ENCODE measurements at places on chromosomes 4 and X.

DNA sequence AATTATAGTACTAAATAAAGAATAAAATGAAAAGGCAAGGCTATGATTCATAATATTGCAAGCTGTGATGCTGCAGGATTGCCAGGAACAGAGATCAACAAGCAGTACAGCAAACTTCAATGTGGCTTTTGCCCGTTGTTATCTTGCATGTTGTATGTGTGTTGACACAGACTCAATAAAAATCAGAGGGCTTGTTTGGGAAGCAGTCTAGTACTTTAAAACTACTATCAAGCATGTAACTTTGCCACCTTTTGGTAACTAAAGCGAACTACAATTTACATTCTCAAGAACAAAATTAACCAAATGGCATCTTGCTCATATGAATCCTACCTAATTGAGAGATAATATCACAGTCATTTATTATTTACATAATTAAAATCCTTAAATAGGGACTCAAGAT lies 79.8 kb upstream of the GPM6A start:
- DNase-seq = no peak

- no peak for DNase-seq
These were observed 72.0 kb downstream of the FAT1 start for GRCh38 chr4:186651624-186652023.

- no peak for DNase-seq
These were observed 101.0 kb downstream of the ADGRA3 start for GRCh38 chr4:22414833-22415232.

DNA sequence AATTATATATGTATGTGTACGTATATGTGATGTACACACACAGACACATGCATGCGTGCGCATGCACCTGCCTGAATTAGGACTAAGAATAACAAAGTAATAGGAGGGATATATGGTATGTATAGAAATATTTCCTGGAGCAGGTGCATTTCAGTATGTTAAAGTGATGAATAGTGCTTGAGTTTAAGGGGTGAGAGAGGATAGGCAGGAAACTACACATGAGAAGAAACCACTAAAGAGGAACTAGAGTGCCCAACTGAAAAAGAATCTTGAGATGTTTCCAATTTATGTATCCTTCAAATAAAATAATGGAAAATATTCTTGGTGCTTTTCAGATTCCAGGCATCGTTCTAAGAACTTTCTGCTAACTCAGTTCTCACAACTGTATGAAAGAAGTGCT lies 52.6 kb upstream of the UNC5C start:
- no peak for DNase-seq

- no peak for DNase-seq
These were observed 591.5 kb upstream of the PITX2 start for GRCh38 chr4:111214371-111214770.

DNA sequence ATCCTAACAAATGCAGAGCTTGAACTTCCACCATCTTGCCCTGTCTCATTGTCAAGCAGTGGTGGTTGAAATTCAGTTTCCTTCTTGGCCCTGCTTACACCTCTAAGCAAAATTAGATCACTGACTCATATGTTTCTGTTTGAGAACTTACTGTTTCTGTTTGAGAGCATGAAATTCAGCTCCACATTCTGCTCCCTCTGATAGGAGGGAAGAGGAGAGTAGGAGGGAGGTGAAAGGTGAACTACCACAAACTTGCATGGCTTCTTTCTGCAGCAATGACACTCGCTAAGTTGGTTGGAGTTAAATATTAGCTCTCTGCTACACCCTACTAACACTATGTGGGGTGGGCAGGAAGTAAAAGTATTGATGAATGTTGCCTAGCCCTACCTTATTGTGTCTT lies 117.8 kb upstream of the EDA2R start:
- DNase-seq = no peak

GRCh38 chrX:40304115-40304514 lies 206.4 kb upstream of the BCOR start:
- DNase-seq = no peak

DNA sequence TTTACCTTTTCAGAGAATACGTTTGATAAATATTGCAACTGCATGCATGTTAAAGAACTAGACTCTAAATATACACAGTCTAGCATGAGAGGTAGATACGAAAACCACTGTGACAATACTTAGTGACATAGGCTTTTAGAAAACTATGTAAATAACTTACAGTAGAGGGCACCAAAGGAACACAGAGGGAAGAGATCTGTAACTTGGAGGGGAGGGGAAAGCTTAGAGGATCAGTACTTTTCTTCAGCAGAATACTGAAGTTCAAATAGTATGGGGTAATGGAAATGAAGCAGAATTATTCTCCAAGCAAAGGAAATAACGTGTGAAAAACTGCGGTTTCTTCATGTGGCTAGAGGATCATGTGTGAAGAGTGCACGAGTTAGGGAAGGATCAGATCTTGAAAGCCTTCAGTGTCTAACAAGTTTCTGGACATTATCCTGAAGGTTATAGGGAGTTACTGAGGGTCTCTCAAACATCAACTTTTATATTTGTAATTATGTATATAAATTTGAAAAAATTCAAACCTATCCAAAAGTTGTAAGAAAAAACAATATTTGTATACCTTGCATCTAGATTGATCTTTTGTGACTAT lies 264.3 kb downstream of the NPFFR2 start:
- DNase-seq = no peak

DNA sequence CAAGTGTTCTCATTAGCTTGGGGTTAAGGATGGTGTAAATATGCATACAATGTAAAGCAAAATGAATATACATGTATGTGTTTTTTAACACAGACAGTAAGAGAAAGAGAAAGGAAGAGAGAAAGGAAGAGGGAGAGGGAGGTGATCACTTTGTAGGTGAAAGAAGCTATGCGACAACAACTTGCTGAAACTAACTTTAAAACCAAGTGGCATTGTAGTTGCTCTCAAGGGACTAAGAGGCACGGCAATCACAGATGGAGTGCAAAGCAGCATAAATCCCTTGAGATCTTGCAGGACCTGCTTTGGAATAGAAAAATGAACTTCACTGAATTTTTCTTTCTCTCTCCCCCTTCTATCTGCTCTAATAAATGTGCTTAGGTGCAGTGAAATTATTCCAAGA lies 1665.0 kb upstream of the TENM3 start:
- no peak for DNase-seq

GRCh38 chr4:4720646-4721045 lies 138.8 kb upstream of the MSX1 start:
- DNase-seq = no peak

GRCh38 chr4:168264903-168265302 lies 53.6 kb downstream of the DDX60 start:
- no peak for DNase-seq

DNA sequence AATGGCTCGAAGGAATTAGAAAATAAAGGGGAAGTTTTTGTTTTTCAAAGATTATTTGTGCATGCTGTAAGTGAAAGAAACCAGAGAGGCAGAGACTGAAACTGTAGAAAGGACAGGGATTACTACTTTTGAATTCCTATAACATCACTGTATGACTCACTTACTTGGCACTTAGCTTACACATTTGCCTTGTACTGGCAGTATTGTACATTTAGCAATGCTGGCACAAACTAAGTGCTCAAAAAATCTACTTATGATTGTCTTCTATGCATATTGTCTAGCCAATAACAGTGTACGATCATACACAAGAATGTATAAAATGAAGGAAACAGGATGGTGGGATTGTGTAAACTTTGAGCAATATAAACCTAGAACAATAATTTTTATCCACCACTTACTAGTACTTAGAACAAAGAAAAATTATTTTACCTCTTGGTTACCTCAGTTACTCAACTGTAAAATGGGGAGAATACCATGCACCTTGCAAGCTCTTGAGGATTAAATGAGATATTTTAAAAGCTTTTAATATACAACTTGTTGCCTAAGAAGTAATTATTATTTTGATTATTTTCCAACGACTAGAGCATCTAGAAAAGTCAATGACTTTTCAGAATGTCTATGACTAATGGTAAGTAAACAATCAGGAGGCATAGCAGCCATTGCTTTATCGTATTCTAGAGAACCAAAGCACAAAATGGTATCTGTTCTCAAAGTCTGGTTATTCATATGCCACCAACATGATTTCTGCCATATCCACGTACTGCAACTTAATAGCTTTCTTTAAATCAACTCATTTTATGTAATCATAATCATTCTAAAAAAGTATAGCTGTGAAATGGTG lies 4.7 kb downstream of the FAM120C start:
- no peak for DNase-seq

GRCh38 chr4:17194586-17194985 lies 296.1 kb upstream of the LDB2 start:
- no peak for DNase-seq

GRCh38 chr4:65344278-65344825 lies 325.9 kb downstream of the EPHA5 start:
- no peak for DNase-seq

DNA sequence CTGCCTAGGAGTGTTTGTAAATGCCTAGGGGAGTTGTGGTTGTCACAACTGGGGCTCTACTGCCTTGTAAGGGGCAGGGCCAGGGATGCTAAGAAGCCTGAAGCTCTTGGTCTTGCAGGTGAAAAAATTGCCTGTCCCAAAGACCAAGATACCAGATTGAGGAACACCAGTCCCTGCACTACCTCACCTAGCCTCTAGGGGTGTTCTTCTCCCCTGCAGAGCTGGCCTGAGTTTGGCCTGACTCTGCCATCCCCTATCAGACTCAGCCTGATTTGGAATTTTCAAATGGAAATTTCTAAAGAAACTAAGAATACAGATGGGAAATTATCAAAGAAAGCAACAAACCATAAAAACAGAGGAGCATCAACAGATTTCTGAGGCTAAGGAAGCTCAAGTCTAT lies 90.4 kb downstream of the ZC4H2 start:
- DNase-seq = no peak

- no peak for DNase-seq
These were observed 114.0 kb downstream of the RBM47 start for GRCh38 chr4:40515398-40516293.

DNA sequence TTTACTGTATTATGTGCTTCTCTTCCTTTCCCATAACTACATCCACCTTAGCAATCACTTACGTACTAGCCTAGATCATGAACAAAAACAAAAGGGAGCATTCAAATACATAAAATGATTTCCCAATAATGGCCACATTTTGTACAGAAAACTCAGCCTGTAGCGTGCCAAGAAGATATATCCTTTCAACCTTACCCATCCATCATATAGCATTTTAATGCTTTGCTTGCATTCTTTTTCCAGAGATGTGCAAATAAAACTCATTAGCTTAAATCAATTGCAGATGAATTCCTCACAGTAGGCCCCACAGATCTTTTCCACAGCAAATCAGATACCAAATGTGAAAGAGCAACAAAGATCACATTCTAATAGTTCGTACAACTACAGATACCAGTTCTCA lies 20.8 kb downstream of the GRSF1 start:
- DNase-seq = no peak

DNA sequence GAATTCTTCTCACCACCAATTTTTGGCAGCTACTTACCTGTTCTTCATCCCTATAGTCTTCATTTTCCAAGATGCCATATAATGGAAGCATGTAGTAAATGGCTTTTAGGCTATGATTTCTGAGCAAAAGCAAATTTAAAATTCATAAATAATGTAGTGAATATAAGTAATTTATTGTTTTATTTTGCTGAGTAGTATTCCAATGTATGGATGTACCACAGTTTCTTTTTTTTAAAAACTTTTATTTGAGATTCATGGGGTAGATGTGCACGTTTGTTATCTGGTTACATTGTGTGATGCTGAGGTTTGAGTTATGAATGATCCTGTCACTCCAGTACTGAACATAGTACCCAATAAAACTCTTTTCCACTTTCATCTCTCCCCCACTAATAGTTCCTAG lies 369.1 kb downstream of the IL15 start:
- no peak for DNase-seq

DNA sequence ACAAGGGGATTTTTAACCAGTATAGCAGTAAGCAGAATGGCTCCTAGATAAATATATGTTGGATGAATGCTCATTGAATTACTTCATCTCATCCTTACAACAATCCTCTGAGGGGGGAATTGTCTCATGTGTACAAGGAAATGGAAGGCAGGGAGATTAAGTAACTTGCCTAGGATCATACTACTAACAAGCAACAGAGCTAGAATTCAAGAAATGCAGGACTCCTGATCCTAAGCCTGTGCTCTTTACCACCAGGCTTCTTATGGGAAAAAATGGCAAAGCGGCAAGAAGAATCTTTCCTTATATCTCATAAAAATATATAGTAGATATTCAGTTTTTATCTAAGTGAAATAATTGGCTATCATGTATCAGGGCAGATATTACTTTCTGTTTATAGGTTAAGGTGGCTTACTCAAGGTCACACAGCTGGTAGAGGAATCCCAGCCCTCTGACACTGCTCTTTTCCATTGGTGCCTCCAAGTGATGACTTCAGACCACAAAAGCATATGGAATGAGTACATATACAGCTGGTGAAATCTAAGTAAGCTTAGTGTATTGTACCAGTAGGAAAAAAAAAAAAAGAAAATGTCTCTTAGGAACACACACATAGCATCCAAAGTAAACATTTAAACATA lies 2.1 kb downstream of the ABHD18 start:
- DNase-seq = no peak

- no peak for DNase-seq
These were observed 3.1 kb upstream of the TSPAN5 start for GRCh38 chr4:98661371-98662054.

- DNase-seq = no peak
These were observed 144.6 kb upstream of the KIT start for GRCh38 chr4:54513204-54513603.

GRCh38 chrX:13142891-13143290 lies 98.5 kb upstream of the FAM9C start:
- no peak for DNase-seq

GRCh38 chr4:109044431-109044830 lies 258.0 kb downstream of the COL25A1 start:
- no peak for DNase-seq

DNA sequence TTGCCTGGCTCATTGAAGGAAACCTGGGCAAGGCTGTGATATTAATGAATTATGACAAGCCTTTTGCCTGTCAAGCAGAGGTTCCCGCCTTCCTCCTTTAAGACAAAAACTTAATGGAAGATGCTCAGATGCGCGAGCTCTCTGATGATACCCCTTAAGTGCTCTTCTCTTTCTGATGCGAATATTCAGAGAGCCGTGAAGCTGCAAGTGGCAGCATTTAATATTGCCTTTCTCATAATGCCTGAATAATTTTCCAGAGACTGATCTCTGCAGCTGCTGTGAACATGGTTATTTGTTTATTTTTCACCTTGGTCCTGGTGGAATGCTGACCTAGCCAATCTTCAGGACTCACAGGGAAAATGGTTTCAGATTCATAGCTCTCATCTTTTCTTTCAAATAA lies 251.8 kb downstream of the TENM3 start:
- no peak for DNase-seq

- no peak for DNase-seq
These were observed 67.2 kb upstream of the C1GALT1C1 start for GRCh38 chrX:120697053-120697452.

GRCh38 chr4:106092361-106093040 lies 197.2 kb downstream of the NPNT start:
- DNase-seq = no peak

GRCh38 chr4:20621476-20621875 lies 78.8 kb upstream of the PACRGL start:
- no peak for DNase-seq

DNA sequence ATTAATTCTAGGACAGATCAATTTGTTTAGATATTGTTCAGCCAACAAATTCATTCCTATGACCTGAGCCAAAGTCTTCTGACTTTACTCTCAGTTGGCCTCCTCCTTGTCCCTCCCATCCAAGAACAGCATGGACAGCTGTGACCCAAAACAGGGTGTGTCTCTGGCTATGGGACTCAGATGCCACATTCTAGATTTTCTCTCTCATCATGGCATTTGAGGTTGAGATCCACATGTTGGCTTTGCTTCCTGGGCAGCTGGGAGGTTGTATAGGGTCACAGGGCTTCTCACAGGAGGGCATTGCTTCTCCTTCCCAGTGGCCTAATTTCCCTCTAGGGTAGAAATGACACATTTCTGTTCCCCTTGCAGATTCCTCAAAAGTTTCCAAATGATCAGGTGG lies 22.6 kb upstream of the EGF start:
- no peak for DNase-seq
